Activated CD4-positive, alpha-beta T cell treated with anti-CD3 and anti-CD28 coated beads for 1 hour (primary cell): ENCODE measurements at places on chromosomes 2 and 18.
A peak's percentile ranks its signal among the peaks of the same experiment; 100 is the strongest.

DNA sequence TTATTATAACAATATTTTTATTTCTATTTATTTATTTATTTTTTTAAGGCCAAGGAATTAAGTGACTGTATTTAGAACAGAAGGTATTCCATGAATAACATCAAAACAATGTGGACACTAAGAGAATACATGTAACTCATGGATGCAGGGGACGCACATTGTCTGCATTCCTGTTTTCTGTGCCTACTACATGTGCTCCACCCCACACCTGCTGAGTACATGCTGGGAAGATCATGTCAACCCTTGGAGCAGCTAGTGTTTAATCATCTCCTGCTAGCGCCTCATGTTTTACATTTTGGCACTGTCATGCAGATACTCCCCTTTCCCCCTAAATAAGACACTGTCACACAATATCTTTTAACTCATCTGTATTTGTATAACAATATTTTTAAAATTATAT lies 29.3 kb downstream of the DPYSL5 start:
- no peak for DNase-seq

GRCh38 chr2:205139822-205140463 lies 542.4 kb upstream of the NRP2 start:
- no peak for DNase-seq

GRCh38 chr18:30775629-30776028 lies 266.9 kb downstream of the DSC3 start:
- no peak for DNase-seq

DNA sequence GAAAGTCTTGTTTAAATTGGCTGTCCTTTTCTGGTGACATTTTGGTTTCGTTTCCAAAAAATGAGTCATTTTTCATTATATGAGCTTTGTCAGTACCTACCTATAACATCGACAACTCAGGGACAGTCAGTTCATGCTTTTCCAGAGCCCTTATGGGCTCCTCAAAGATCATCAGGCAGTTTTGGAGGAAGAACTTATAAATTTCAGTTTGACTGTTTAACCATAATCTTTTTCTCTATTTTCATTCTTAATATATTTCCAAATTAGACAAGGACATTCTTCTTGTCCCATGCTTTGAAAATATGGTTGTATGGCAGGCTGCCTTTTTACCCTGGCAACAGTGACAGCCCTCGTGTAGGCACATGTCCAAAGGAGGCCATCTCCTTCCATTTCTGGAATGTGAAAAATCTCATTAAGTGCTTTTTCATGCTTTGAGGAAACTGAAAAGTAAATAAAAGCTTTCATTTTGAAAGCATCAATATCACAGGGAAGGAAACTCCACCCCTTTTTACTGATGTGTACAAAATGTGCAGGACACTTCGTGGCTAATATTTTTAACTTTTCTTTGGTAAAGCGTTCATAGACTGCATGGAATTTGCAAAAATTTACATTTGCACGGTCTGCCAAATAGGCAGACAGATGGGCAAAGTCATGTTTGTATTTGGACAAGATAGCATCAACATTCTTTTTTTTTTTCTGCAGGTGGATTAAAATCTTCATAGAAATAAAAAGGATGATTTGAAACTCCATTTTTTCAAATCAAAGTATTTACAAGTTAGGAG lies 7.2 kb upstream of the PROC start:
- DNase-seq: no peak

- DNase-seq: no peak
Measured at GRCh38 chr2:106596844-106597243, 109.7 kb downstream of the CD8B2 start.

DNA sequence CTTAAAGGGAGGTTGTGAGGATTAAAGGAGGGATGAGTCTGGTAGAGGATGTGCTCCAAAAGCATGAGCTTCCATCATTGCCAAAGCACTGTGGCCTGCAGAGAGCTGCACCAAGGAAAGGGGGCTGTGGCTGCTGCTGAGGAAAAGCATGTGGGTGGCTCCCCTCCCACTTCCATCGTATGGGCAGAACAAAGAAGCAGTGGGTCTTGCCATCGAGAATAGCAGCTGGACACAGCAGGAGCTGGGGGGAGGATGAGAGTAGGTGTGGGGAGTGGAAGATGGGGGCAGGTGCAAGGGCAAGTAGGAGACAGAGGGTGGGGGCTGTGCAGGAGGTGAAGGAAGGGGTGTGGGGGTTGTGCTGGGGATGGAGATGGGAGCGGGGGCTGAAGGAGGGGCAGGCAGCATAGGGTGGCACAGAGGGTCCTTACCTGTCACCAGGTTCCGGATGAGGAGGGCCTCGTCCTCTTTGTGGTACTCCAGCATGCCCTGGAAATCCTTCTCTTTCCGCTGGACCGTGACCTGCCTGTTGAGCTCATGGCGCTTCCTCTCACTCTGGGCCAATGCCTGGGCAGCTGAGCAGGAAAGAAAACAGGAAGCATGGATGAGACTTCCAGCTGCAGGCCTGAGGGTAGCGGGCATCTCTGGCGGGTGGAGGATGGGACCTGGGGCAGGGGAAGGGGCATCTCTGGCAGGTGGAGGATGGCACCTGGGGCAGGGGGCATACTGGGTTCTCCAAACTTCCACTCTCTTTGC lies 33.6 kb upstream of the ACAA2 start:
- no peak for DNase-seq

DNA sequence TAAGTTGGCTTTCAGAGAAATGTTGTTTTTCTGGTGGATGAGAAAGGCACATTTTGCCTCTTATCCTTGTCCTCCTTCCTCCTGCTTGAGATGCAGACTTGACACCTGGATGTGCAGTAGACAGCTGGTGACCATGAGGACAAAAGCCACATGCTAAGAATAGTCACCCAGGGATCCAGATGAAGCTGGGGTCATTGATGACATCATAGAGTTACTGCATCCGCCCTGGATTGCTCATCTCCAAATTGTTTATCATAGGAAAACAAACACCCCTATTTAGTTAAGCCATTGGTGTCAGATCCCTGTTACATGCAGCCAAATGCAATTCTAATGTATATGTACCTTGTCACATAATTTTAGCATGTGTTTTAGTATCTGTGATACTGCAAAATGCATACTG lies 16.3 kb upstream of the SLC1A4 start:
- no peak for DNase-seq

DNA sequence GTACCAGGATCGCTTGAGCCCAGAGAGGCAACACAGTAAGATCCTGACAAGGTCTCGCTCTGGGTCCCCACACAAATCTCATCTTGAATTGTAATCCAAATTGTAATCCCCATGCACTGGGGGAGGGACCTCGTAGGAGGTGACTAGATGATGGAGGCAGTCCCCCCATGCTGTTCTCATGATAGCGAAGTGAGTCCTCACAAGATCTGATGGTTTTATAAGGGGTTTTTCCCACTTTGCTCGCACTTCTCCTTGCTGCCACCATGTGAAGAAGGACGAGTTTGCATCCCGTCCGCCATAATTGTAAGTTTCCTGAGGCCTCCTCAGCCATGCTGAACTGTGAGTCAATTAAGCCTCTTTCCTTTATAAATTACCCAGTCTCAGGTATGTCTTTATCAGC lies 46.0 kb upstream of the SERTAD2 start:
- no peak for DNase-seq

- DNase-seq: no peak
Measured at GRCh38 chr2:181218401-181218821, 238.0 kb downstream of the UBE2E3 start.

- no peak for DNase-seq
Measured at GRCh38 chr2:26723991-26724750, 31.6 kb downstream of the KCNK3 start.

- DNase-seq: no peak
Measured at GRCh38 chr2:3595985-3596384, 1.1 kb downstream of the COLEC11 start.

DNA sequence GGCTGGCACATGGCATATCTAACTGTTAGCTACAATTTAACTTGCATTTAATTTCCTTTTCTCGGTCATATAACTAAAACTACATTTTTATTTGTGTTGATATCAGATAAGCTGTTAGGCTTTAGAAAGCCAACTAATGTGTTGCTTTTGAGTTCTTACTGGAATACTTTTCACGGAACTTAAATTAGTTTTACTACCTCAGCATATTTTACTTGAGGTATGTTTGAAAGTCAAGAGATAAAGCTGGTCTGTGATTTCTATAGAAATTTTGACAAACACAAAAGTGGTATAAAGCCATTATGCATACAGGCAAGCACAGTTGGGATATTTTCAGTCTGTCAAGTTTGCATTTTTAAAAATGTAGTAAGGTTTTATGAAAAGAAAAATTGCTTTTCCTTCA lies 162.6 kb downstream of the ZNF804A start:
- DNase-seq: no peak

DNA sequence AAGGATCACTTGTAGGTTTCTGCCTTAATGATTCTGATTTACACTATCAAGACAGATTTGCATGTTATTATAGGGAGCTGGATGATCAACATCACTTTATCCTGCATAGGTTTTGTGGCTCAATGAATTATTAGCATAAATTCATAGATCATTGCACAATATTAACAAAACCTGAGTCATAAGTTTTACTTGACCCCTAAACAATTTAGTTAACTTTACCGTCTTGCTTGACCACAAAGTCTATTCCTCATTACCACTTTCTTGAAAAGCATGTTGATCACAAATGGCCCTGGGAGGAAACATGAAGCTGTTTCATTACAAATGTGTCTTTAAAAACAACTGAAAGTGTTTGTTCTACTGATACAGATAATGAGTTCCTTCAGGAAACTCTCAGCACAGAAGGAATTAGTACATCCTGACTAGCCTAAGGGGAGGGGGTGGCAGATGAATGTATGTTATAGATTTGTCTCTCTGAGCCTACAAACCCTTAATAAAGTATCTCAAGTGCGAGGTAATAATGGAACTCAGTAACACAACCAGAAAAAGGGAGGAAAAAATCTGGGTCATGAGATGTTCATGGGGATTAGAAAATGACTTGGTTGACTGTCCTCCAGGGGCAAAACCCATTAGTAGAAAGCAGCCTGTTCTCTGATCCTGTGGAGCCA lies 303.4 kb downstream of the PIK3C3 start:
- DNase-seq: no peak

DNA sequence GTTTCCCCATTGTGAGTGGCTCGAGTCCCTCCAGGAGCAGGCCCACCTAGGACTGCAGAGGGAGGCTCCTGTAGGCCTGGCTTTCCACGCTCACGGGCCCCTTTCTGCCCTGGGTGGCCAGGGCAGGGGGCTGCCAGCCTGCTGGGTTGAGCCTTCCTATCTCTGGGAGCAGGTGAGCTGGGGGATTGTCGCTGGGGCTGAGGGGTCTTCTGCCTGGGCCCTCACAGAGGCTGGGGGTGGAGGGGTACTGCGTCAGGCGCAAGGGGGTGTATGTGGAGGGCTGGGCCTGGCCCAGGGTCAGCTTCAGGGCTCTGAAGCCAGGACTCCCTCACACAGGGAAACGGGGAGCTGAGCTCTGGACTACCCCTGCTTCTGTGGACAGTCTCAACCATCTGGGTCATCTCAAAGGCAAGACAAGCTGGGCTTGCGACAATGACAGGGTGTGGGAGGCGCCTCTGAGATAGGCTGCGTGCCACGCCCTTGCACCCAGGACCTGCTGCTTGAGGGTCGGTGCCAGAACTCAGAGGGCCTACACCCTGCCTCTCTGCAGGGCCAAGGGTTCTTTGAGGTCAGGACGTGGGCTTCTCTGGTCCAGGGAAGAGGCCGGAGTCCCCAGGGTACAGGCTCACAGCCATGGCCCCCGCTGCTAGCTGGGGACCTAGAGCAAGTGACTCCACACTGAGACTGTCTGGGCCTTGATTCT lies 206.1 kb downstream of the TWIST2 start:
- DNase-seq: no peak

- DNase-seq: no peak
Measured at GRCh38 chr2:27001950-27002349, 30.8 kb upstream of the TMEM214 start.

DNA sequence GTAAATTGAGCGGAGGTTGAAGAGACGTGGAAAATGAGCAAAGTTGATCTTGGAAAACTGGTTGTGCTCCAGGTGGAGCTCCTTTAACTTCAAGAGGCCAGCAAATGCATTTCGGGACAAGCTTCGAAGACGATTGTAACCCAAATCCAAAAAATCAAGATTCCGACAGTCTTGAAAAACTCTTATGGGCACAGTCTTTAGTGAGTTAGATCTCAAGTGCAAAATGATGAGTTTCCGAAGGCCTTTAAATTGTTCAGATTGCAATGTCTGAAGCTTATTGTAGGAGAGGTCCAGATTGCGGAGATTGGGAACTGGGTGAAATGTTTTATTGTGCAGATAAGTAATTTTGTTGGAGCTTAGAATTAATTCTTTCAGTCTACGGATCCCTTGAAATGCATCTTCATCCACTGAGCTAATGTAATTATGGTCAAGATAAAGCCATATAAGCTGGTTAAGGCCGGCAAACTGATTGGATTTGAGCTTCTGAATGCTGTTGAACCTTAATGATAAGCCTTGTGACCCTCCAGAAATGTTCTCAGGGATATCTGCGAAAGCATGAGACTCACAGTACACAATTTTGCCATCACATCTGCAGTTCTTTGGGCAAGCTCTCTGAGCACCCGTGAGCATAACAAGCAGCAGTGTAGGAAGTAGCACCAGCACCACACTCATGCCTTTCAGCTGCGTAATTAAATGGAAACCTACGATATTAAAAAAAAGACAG lies 2.9 kb downstream of the LRRTM4 start:
- no peak for DNase-seq

GRCh38 chr2:224927646-224928173 lies 114.6 kb downstream of the DOCK10 start:
- peak; percentile 28 for DNase-seq

- DNase-seq: no peak
Measured at GRCh38 chr2:180411661-180412060, 404.6 kb upstream of the CWC22 start.

- DNase-seq: no peak
Measured at GRCh38 chr18:26526128-26526965, 22.0 kb downstream of the KCTD1 start.

GRCh38 chr18:47997338-47997780 lies 66.9 kb upstream of the SMAD2 start:
- DNase-seq: no peak

DNA sequence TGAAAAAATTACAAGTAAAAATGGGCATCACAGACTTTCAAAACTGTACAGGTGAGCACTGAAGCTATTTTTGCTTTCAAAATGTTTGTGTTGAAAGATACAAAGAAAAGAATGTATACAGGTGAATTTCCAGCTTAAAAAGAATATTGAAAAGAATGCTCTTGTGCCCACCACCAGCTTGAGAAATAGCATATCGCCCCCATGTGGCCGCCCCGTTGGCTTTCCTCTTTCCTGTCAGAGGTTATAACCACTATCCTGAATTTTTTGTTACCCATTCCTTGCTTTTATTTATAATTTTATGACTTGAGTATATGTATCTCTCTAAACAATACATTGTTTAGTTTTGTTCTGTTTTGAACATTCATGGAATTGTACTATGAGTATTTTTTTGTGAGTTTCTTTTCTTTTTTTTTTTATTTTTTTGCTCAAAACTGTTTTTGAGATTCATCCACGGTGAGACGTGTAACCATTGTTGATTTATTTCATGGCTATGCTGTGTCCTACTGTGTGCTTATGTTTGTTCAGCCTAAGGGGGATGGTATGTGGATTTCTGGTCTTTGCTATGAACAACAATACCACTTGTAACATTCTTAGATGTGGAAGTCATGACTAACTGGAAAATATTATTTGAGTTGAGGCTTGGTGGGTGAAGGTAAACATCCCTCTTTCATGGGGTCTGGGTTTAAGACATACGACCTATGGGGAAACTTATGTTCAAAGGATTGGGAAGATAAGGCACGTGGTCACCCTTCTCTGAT lies 11.6 kb downstream of the TRPM8 start:
- no peak for DNase-seq

- DNase-seq: no peak
Measured at GRCh38 chr18:52391810-52392559, 52.0 kb downstream of the DCC start.

GRCh38 chr2:40318921-40319320 lies 133.0 kb downstream of the SLC8A1 start:
- no peak for DNase-seq
